ENCODE measurements at places on chromosomes 7 and 10.
A peak's percentile ranks its signal among the peaks of the same experiment; 100 is the strongest.

DNA sequence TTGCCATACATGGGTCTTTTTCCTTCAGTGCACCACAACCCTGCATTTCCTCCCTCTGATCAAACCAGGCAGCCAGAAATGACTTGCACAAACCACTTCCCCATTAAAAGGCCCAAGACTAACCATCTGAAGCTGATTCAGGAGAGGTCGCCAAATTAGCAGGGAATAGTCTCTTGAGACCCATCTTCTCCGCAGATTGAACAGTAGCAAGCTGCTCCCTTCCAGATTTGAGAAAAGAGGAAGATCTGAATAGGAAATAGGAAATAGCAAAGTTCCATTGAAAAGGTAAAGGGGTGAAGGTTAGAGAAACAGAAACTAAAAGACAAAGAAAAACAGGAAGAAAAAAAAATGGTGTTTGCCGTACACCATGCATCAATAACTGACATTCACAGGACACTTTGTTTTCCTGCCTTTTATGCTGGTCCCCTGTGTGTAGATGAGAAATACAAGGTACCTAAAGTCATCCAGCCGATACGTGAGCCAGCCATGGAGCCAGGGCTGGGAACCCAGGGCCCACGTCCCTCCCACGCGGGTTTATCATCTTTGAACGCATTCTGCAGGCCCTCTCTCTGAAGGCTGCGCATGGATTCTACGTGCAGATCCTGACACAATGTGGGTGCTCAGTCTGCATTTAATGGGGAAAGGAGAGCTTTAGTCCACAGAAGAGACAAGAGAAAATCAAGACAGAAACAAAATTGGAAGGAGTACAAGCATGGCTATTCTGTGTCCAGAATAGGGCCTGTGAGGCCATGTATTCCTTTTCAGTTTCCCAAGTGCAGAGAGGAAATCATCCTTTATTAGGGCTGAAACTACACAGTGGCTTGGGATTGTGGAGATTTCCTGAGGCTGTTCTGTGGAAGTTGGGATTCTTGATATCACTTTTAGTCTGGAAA lies 268.4 kb upstream of the NPVF start:
- no peak for DNase-seq

DNA sequence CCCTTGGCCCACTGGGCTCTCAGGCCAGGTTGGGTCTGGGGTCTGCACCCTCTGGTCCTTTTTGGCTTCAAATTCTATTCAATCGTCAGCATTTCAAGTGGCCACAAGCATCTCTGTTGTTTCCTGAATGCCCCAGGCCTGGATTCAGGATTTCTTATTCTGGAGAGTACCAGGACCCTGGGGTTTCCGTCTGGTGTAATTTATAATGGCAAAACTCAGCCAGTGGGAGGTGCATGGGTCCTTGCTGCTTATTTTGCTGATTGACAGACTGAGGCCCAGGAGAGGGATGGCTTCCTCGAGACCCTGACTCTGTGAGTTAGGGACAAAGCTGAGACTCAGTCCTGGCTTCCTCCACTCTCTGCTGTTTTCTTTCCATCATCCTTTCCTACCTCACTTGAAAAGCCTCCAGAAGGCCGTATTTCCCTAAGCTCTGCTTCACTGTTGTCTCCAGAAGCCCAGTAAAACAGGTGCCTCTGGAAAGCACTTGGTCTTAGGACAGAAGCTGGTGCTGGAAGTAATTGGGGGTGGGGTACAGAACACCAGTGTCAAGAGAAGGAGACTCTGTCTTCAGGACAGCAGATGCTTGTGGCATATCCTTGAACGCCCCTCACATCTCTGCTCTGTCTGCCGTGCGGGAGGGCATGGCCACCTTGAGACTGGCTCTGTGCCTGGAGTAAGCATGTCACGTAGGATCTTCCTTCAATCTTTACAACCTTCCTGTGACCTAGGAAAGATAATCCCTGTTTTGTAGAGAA lies 39.4 kb upstream of the SH2D4B start:
- no peak for DNase-seq

GRCh38 chr7:1950066-1950451 lies 280.0 kb downstream of the ELFN1 start:
- no peak for DNase-seq

- DNase-seq = peak; percentile 92
These were observed 148.1 kb downstream of the SLIT1 start for GRCh38 chr10:97037365-97038361.

GRCh38 chr7:135919071-135919841 lies 57.9 kb downstream of the MTPN start:
- DNase-seq = no peak

DNA sequence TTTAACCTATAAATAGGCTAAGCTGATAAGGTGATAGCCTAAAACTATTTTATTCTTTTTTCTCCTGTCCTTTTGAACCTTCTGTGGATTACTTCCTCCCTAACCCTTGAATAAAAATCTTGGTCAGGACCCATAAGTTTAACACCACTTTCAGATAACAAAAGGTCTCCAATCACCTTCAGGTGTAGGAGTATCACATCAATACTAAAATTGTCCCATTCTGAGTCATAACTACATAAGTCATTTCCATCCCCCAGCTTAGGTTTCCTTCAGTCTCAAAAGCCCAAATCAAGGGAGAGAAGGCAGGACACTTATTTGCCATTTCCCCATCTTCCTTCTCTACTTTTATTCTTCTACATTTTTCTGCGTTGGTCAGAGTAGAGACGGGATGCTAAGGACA lies 56.9 kb upstream of the WNT16 start:
- no peak for DNase-seq

GRCh38 chr7:90425376-90425775 lies 22.1 kb downstream of the CLDN12 start:
- DNase-seq = no peak

- DNase-seq = no peak
These were observed 25.6 kb upstream of the SH2D4B start for GRCh38 chr10:80512031-80512526.

DNA sequence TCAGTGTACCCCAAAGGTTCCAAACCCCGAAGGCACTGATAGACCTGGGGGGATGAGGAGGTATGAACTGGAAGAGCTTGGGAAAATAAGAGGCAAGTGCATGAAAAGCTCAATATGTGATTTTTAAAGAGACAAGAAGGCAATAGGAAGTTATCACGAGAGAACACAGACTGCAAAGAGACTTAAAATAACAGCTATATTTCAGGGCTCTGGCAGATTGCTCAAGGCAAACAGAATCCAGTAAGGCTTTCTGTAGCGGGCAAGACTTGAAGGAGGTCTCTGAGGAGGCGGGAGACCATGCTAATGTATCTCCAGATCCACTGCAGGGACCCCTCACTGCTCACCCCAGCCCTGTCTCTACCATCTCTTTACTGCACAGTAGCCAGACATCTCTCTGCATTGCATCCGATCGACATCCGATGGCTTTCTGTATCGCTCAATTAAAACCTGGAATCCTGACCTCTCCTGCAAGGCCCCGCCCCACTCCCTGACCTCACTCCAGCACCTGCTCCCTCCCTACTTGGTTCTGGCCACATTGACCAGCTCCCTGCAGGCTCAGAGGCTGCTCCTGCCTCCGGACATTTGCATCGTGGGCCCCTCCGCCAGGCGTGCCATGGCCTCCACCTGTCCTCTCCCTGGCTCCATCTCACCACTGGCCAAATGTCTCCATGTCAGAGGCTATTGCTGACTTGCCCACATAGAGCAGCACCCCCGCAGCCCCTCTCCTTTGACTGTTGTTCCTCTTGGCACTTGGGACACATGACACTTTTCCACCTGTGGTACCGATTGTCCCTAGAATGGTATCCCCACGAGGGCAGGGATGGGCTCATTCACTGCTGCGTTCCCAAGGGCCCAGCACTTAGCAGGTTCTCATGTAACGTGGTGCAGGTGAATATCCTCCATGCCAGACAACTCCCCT lies 118.0 kb downstream of the PRKAG2 start:
- no peak for DNase-seq

DNA sequence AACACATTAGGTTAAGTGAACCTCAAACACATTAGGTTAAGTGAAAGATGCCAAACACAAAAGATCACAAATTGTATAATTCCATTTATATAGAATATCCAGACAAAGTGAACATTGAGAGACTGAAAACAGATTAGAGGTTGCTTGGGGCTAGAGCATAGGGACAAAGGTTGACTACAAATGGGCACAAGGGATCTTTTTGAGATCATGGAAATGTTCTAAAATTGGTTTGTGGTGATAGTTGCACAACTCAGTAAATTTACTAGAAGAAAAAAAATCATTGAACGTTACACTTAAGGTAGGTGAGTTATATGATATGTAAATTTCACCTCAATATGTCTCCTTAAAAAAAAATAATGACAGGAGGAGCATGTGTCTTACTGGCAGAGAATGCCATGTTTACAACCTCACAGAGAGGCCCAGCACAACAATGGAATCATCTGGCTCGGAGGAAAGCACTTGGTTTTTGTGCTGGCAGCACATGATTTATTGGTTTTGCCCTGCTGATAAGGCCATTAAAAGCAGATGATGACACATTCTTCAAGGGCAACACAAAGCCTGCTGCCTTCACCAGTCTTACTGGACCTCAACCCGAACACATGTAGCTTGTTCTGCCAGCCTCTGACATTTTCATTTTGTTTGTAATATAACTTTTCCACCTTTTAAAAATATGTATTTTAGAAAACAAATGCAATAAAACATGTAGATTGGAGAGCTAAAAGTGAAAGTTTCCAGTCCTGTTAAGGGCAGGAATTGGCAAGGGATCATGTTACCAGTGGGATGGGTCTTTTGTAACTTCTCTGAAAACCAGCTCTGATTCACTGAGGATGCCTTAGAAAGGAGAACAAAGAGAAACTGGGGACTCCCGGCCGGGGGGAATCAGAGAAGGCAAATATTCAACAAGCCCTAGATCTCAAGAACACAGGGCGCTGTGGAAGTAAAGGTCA lies 11.9 kb upstream of the LMOD2 start:
- peak; percentile 49 for DNase-seq

GRCh38 chr10:129784891-129785290 lies 179.2 kb downstream of the EBF3 start:
- no peak for DNase-seq

GRCh38 chr7:47763063-47763974 lies 181.4 kb upstream of the TNS3 start:
- DNase-seq = peak; percentile 69

GRCh38 chr10:69343905-69344304 lies 65.6 kb downstream of the HK1 start:
- no peak for DNase-seq

- DNase-seq = peak; percentile 81
These were observed 4.5 kb upstream of the PLXNA4 start for GRCh38 chr7:132580717-132581285.

DNA sequence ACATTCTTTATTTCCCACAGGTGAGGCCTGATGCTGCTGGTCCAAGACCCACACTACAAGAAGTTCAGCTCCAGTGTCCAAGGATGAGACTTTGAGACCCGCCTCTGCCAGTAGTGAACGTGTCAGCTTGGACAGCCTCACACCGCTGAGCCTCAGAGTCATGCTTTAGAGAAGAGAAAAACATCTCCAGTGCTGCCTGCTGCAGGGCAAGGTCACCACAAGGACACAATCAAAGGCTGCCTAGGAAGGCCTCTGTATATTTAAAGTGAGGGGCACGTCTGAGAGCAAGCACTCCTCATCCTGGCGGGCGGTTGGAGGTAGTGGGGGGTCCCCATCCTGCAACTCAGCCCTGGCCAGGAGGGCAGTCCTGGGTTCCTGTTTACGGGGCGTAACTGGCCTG lies 19.3 kb downstream of the FGFR2 start:
- DNase-seq = no peak

- no peak for DNase-seq
These were observed 2.5 kb downstream of the HPSE2 start for GRCh38 chr10:99233000-99233688.

- no peak for DNase-seq
These were observed 19.7 kb downstream of the ZNF32 start for GRCh38 chr10:43628956-43629355.

DNA sequence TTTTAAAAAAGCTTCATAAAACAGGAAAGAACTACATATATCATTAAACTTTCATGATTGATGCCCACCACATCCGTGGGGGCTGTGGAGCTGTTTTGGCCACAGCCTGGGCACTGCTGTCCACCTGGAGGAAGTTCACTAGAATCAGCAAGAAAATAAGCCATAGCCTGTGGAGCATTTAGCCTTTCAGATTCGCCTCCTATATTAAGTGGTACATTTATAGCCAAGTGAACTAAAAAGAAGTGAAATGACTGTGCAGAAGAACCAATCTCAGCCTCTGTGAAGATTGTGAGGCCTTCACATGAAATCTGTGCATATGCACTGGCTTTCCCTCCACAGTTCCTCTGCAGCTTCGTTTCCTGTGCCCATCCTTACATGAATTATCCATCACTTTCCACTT lies 23.5 kb downstream of the WNT16 start:
- DNase-seq = no peak

GRCh38 chr7:141012044-141012685 lies 2.6 kb downstream of the MRPS33 start:
- DNase-seq = peak; percentile 68

GRCh38 chr10:114822444-114823076 lies 980 bp downstream of the FHIP2A start:
- peak; percentile 46 for DNase-seq

- peak; percentile 91 for DNase-seq
These were observed at the start of gene ZNF37A for GRCh38 chr10:38094158-38094926. ZNF37A (plus strand) TSS chr10:38094337; CDS start chr10:38096618, 2,281 bp downstream.

DNA sequence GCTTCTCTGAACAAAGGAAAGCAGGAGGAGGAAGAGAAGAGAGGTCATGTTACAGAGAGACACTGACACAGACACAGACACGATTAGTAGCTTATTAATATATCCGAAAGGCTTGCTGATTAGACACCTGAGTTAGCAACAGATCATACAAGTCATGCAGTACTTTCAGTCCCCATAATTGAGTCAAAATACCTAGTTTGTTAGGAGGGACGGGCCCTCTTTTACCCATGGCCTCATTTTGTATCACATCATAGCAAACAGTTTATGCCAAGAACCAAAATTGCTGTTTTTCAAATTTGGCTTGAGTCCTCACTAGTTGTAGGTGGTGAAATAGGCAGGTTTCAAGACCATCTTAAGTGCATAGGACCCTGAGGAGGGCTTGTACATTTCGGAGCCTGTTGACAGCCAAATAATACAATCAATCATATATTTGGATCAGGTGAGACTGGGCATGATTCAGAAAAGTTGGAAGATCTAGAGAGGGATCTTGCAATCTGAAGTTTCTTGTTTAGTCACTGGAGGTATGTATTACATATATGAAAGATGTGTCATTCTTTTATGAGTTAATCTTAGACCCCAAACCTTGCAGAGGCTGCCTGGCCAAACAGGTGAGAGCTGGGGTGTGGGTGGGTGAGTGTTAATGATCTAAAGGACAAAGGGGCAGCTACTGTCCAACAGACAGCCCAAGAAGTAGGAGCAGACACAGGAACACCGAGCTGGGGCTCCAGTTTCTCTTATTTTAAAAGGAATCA lies 65.4 kb downstream of the PRPF18 start:
- DNase-seq = no peak
